Activated CD4-positive, alpha-beta T cell treated with anti-CD3 and anti-CD28 coated beads for 4 hours (primary cell): ENCODE measurements at places on chromosomes 3 and 15.
A peak's percentile ranks its signal among the peaks of the same experiment; 100 is the strongest.

DNA sequence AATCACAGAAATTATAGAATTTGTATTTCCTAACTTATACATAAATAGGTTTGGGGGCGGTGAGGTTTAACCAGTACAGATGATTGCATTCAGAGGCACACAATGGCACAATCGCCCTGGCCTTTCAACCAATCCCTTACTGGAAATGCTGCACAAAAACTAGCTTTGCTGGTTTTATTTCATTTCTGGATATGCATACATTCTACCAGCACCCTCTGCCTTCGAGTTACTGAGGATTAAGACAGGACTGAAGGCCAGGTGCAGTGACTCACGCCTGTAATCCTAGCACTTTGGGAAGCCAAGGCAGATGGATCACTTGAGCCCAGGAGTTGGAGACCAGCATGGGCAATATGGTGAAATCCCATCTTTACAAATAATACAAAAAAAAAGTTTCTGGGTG lies 336.1 kb downstream of the ARRDC4 start:
- DNase-seq: no peak

GRCh38 chr15:88918738-88919137 lies 5.6 kb upstream of the MFGE8 start:
- no peak for DNase-seq

DNA sequence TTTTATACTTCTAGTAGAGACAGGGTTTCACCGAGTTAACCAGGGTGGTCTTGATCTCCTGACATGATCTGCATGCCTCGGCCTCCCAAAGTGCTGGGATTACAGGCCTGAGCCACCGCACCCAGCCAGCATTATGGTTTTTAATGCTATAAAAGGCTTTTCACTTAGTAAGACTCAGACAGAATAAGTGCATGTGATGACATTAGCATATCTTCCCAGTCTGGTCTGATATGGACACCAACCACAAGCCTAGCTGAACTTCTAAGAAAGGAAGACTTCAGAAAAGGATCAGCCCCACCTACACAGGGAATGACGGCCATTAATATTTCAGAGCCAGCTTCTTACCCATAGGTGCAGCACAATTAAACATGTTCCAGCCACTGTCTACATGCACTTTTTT lies 27.0 kb downstream of the GRK7 start:
- DNase-seq: no peak

DNA sequence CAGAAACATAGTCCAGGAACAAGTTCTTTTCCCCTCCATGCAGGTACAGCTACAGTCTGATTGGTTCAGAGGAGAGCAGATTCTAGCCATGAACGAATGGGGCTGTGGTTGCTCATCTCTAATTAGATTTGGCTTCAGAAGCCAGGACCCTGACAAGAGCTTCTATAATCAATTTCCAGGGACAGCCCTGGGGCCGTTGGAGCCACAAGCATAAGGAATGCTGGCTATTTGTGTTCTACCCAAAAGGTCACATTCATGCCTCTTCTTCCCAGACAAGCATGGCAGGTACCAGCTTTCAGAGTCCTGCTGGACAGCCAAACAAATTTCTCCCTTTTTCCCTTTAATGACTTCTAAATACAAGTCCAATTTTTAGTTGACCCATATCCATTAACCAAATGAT lies 215.5 kb upstream of the LRTM1 start:
- DNase-seq: no peak

DNA sequence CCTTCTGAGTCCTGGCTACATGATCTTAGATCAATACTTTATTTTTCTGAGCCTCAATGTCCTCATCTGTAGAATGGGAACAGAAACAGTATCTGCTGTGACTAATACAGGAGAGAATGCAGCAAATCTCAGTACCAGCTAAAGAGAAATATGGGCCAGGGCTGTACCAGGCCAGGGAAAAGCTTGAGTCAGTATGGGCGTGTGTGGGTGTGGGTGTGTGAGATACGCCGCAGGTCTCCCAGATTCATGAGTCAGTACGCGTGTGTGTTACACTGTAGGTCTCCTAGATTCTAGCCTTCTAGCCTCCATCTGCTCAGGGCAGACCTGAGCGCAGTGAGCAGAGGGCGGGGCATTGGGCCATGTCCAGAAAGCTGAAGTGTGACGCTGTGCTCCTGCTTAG lies 15.2 kb downstream of the GNAI2 start:
- peak; percentile 48 for DNase-seq

- DNase-seq: no peak
Measured at GRCh38 chr15:75112278-75112847, 89.0 kb downstream of the PPCDC start.

DNA sequence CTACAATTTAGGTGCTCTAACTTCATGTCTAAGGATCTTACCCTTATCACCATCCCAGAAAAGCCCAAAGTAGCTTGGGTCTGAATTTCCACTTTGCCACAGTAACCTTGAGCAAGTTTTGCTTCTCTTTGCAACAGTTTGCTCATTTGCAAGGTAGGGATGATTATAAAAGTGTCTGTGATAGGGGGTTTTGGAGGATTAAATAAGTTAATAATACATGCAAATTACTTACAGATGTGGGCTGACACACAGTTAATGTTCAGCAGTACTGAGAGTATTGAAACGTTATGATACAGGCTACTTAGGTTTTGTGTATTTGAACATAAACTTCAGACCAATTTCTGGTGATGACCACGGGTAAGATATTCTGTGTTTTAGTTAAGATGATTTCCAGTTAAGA lies 444.7 kb upstream of the TPRG1 start:
- no peak for DNase-seq

DNA sequence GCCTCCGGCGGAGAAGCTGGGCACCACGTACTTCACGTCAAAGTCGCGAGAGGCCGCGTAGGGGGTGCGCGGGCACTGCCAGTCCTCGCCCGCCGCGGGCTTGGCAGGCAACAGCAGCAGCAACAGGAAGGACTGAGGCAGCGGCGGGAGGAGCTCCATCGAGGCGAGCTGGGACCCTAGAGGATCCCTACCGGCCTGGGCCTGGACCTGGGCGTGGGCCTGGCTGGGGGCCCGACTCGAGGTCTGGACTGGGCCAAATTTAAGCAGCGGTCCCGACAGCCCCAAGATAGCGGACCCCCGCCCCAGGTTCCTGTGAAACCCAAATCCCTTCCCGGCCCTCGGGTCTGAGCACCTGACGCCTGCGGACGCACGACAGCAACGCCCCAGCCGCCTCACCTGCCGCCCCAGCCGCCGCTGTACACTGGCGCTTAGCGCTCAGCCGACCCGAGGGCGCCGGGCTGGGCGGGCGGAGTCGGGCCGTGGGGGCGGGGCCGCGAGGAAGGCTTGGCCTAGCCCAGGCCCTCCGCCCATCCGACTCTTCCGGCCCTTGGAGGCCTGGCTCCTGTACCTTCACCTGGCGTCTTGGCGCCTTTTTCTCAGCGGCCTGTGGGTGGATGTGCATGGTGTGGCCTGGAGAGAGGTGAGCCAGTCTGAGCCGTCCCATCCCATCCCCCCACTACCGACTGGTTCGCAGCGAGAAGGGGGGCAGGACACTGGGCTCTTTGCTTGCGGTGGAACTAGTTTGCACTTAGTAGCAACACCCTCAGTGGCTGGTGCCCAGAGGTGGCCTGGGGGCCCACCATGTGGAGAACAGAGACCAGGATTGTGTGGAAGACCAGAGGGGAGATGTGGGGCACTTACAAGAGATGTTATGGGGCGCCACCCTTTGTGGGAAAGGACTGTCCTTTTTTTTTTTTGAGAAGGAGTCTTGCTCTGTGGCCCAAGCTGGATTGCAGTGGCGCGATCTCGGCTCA lies at the start of gene MST1R:
MST1R (minus strand) TSS at position 423 of the 974 bp plus-strand sequence; CDS start at position 159, 264 bp downstream.
- peak; percentile 77 for DNase-seq

- no peak for DNase-seq
Measured at GRCh38 chr3:168044049-168044448, 51.7 kb downstream of the GOLIM4 start.

DNA sequence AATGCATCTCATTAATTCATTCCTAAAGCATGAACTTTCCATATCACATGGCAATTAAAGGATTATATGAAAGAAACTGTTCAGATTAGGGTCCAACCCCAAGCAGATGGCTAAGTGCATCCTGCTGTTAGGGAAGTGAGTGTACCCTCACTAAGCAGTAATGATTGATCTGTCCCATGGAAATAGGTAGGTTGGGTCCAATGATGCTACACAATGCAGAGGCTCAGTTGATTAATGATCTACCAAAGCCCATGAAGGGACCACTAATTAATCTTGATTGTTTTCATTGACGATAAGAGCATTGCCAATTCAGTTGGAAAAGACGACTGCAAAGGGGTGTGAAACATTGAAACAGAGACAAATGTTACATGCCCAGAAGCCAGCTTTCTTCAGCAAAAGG lies 194.5 kb upstream of the LRTM1 start:
- DNase-seq: no peak

- no peak for DNase-seq
Measured at GRCh38 chr3:181899702-181900101, 188.0 kb downstream of the SOX2 start.

GRCh38 chr3:80994085-80994665 lies 767.3 kb downstream of the GBE1 start:
- DNase-seq: no peak

DNA sequence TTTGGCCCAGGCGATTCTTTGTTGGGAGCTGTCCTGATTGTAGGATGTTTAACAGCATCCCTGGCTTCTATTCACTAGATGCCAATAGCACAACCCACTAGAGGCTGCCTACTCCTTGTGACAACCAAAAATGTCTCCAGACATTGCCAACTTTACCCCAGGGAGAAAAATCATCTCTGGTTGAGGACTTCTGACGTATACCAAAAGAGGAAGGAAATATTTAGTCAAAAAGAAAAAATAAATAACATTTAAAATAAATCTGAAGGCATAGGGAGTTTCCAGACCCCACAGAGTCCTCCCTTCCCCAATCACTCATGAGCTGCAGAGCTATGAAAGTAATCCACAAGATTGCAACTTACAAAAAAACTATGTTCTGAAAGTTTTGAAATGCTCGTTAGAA lies 61.0 kb downstream of the MECOM start:
- no peak for DNase-seq

DNA sequence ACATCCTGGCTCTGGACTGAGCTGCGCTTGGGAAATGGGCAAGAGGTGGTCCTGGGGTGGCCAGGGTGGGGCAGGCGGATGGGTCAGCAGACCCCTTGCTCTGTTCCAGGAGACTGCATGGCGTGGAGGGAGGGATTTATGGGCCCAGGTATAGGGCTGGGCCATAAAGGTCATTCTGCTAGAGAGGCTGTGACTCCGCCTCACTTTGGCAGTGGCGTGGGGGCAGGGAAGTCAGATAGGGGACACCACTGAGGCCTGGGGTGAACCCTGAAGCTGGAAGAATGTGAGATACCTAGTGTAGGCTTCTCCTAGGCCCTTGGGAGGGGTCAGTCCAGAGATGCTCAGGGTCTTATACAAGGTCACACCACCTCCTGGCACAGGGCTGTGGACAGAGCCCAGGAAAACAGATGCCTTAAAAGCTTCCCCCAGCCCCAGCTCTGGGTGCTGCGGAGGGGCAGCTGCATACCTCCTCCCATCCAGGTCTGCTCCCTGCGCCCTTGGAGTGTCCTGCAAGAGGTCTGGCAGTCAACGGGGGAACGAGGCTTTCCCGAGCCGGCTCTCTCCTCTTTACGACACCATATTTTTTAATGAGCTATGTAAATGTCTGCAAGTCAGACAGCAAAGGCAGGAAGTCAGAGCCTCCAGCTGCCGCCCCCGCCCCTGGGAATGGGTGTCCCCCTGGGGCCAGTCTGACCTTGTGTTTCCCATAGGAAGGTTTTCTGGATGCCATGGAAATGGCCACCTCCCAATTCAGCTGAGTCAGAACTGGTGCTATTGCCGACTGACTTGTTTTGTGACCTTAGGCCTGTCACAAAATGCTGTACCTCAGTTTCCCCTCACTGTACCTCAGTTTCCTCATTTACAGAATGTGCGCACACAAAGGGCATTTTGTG lies 26.3 kb downstream of the LINGO1 start:
- DNase-seq: no peak

- DNase-seq: no peak
Measured at GRCh38 chr3:185709251-185709955, 115.4 kb downstream of the IGF2BP2 start.

- DNase-seq: peak; percentile 50
Measured at GRCh38 chr3:187999821-188000220, 154.1 kb upstream of the LPP start.

GRCh38 chr3:179880868-179881267 lies 155.9 kb downstream of the PEX5L start:
- no peak for DNase-seq

GRCh38 chr3:108833611-108834010 lies 11.0 kb downstream of the TRAT1 start:
- no peak for DNase-seq

- DNase-seq: no peak
Measured at GRCh38 chr3:128559486-128560225, 66.7 kb upstream of the GATA2 start.

DNA sequence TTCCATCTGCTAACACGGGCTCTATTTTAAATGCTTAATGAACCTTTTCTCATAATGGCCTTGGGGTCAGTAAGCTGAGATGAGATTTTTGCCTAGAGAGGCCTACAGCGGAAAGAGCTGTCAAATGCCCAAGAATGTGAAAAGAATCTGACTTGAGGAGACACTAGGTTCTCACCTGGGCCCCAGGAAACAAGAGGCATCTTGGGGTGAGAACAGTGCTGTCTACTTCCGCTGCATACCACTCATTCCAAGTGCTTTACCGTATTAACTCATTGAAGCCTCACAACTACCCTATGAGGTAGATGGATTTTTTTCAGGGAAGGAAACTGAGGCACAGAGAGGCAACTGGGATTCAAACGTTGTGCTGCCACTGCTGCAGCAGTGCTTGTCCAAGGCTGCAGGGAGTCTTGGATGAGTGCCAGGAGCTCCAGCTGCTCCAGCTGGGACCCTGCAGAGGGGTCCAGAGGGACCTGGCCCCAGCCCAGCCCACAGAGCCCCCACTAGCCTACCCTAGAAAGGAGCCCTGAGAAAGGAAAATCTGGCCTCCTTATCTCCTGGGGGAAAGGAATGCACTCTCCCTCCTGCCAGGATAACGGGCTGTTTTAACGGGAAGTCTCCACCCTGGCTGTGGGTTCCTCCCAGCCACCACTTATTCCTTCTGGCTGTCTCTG lies 68.4 kb downstream of the SLC12A8 start:
- DNase-seq: no peak

DNA sequence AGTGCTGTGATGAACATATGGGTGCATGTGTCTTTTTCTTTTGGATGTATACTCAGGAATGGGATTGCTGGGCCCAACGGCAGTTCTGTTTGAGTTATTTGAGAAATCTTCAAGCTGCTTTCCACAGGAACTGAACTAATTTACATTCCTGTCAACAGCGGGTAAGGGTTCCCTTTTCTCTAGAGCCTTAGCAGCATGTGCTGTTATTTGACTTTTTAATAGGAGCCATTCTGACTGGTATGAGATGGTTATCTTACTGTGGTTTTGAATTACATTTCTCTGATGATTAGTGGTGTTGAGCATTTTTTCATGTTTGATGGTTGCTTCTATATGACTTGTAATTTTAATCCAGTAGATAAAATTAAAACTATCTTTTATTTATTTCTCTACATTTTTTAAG lies 1168.6 kb upstream of the ALCAM start:
- DNase-seq: no peak
